ENCODE measurements at places on chromosomes 11 and 22.
A peak's percentile ranks its signal among the peaks of the same experiment; 100 is the strongest.

DNA sequence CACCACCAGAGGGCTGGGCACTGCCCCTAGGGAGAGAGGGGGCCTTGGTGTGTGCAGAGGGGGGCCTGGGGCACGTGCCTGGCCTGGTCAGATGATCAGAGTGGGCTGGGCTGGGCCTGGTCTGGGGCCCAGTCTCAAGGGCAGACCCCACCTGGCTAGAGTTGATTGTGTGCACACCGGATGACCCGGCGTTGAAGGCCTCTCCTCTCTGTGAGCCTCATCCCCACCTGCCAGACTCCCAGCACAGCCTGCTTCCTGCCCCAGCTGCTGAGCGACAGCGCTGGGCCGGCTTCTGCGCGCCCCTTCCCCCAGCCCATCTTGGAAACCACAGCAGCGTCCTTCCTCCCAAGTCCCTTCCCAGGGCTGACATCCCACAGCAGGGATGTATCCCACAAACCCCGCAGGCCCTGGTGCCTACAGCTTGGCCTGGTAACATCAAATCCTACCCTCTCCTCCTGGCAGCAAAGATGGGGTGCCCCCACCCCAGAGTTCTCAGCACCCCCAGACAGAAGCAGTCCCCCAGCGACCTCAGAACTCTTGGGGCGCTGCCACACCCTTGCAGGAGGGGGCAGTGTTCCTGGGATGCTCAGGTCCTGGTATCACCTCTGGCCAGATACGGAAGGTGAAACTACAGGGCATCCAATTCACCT is 11.0 kb upstream of the TSSC4 start:
- DNase-seq, result no peak

DNA sequence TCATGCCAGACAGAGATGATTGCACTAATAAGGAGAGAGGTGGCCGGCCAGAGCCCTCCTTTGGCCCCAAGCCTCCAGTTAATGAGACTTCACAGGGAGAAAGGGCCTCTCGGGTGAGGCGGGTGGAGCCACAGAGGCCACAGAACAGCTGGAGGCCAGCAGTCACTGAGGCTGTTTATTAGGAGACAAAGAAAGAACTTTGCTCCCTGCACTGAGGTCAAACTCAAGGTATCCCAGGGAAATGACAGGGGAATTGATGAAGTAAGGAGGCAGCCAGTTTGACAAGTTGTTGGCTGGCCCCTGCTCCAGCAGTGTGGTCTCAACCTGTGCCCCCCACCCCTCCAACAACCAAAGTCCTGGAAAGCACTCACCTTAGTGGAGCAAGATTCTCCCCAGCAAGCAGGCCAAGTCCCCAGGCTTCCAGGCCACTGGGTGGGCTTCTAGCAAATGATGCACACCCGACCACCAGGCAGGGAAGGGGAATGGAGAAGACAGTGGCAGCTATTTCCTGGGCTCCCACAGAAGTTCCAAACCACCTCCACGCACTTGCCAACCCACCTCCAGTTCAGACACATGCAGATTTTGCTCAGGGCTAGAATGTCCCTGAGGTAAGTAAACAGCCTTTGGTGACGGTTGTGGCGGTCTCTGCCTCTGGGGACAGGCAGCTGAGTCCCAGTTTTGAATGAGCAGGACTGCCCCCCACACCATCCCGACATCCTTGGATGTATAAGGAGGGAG is 53.2 kb downstream of the RPUSD4 start:
- no peak for DNase-seq

DNA sequence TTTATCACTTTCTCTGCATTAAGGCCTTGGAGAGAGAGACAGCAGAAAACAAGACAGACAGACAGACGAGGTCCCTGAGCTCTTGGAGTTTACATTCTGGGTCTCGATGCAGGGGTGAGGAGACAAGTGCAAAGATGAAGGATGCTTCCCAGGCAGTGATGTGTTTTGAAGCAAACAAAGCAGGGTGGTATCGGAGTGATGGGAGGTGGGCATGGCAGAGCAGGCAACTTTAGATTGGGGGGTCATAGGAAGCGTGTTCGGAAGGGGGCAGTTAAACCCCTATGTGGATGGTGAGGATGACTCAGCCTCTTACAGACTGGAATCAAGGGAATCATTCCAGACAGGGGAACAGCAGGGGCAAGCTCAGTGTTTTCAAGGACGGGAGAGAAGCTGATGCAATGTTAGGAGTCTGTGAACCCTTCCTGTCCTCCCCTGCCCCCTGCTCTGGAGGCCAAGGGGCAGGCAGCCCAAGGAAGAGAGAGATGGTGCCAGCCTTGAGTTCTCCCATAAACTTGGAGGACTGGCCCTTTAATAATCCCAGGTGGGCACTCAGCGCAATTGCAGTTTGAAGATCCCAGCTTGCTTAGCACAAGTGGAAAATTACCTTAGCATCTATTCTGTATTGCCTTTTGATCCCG is 180.2 kb downstream of the CHST1 start:
- DNase-seq, result no peak

- no peak for DNase-seq
Measured at GRCh38 chr11:10568486-10568941, at the start of gene LYVE1. Gene LYVE1, minus strand, starts transcription at chr11:10568665. Its CDS starts 133 bp downstream, at chr11:10568532.

DNA sequence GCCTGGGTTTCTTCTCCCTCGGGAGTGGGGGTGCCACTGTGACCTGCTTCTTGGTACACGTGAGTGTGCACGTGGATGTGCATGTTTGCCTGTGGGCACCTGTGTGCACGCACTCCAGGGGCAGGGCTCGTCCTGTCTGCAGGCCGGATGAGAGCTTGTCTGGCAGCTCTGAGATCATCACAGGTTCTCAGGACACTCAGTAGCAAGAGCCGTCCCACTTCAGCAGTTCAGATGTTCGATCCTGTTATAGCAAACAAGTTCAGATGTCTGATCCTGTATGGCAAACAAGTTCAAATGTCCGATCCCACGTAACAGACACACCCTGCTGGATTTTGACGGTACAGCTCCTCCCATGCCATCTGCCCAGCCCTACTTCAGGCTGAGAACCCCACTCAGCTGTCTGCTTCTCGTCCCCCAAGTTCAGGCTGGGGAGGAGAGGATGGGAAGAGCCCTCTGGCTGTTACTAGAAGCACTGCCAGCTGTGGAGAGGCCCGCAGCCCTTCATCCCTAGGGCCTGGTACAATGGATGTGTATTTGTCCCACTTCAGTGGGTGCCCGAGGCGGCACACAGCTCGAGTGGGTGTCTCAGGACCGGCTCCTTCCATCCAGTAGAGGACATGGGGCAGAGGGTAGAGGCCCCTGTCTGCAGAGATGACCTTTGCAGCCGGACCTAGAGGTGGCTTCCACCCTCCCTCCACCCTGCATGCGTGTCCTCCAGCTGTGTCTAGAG is 1126.9 kb downstream of the BRD1 start:
- no peak for DNase-seq

- DNase-seq, result no peak
Measured at GRCh38 chr11:106286881-106287504, 209.5 kb downstream of the AASDHPPT start.

DNA sequence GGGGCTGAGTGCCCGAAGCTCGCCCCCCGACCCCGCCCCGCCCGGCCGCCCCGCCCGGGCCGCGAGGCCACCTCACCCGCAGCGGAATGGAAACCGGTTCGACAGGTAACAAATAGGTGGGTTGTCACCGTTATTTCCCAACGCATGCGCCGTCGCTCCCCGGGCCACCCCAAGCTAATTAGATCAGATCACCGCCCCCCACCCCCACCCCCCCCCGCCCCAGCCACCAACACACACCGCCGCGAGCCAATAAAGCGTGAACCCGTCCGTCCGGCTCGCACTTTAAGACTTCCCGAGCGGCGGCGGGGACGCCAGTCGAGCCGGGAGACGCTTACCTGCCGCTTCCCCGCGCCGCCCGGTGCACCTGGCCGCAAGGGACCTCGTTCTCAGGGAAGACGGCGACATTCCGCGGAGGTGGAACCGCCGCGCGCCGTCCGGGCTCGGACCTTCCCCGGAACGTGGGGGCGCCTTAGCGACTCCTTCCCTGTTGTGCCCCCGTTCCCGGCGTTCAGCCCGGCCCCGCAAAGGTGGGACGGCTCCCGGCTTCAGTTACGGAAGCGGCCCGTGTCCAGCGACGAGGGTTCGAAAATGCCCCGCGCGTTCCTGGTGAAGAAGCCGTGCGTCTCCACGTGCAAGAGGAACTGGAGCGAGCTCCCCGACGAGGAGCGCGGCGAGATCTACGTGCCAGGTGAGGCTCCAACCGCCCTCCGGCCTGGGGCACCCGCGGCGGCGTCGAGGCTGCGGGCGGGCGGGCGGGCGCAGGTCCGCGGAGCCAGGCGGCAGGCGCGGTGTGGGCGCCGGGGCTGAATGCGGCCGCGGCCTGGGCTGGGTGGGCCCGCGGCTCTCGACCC is at the start of gene OVOL1:
OVOL1 (plus strand) TSS at position 278 of the 851 bp plus-strand sequence; CDS start at position 589, 311 bp downstream.
- DNase-seq, result no peak

- DNase-seq, result no peak
Measured at GRCh38 chr11:70501051-70501901, 102.9 kb downstream of the CTTN start.

GRCh38 chr22:33477120-33478111 is 419.2 kb upstream of the SYN3 start:
- no peak for DNase-seq

GRCh38 chr11:92642177-92642931 is 327.1 kb upstream of the MTNR1B start:
- no peak for DNase-seq

- no peak for DNase-seq
Measured at GRCh38 chr22:25048071-25048470, 95.6 kb downstream of the KIAA1671 start.

DNA sequence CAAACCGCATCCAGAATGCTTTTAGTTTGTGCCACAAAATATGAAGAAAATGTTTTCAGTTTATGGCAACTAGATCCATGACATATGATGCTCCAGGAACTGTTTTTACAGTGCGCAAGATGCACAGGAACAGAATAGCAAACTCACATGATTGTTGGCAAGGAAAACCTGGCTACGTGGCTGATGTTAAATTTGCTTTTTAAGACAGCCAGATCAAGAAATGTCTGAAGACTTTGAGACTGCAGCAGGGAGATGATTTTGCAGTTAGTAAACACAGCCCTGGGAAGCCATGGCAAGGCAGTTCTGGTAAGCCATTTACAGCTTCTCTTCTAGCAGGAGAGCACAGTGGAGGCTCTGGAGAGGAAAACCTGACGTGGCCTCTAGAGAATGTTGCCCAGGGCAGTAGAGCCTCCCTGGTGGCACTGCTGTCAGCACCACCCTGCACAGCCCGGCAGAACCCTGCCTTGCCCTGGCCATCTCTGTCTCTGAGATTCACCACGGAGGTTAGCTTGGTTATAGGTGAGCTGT is 69.8 kb upstream of the TNRC6B start:
- DNase-seq, result peak; percentile 50

- DNase-seq, result no peak
Measured at GRCh38 chr22:40504285-40505249, 132.0 kb downstream of the MRTFA start.

GRCh38 chr11:81059356-81059755 is 1618.5 kb upstream of the TENM4 start:
- DNase-seq, result no peak

GRCh38 chr11:134386945-134387344 is 25.1 kb downstream of the B3GAT1 start:
- DNase-seq, result no peak

- no peak for DNase-seq
Measured at GRCh38 chr11:61912530-61912898, 4.9 kb downstream of the RAB3IL1 start.

DNA sequence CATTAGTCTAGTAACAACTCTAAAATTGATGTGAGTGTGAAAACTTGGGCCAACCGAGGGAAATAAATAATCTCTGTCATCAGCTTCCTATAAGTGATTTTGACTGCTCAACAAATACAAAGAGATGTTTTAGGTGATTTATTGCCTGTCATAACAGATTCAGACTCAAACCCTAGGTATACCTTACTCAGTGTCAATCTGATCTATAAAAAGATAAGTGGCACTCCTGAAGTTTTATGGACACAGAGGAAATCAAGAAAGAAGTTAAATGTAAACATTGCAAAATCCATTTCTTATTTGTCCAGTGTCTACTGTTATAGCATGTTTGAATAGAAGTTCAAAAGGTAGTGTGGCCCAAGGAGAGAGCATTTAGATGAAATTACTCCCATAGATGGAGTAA is 30.4 kb upstream of the TYR start:
- DNase-seq, result no peak

DNA sequence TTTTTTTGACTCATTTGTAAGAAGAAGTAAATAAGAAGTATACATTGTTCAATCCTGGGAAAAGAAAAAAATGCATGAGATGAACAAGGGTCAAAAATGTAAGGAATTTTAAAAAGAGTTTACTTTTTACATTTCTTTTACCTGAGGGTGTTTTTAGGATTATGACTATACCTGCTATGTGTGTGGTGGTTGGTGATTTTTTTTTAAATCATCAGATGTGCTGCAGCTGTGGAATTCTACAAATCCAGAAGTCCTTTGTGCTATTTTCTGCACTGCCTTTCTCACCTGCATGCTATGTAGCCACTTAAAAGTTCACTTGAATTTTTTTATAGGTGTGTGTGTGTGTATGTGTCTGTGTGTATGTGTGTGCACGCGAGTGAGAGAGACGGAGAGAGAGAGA is 185.3 kb downstream of the FAT3 start:
- DNase-seq, result no peak

GRCh38 chr11:62811659-62812058 is 6.4 kb upstream of the NXF1 start:
- no peak for DNase-seq
